ENCODE measurements at places on chromosomes 5 and 9.

DNA sequence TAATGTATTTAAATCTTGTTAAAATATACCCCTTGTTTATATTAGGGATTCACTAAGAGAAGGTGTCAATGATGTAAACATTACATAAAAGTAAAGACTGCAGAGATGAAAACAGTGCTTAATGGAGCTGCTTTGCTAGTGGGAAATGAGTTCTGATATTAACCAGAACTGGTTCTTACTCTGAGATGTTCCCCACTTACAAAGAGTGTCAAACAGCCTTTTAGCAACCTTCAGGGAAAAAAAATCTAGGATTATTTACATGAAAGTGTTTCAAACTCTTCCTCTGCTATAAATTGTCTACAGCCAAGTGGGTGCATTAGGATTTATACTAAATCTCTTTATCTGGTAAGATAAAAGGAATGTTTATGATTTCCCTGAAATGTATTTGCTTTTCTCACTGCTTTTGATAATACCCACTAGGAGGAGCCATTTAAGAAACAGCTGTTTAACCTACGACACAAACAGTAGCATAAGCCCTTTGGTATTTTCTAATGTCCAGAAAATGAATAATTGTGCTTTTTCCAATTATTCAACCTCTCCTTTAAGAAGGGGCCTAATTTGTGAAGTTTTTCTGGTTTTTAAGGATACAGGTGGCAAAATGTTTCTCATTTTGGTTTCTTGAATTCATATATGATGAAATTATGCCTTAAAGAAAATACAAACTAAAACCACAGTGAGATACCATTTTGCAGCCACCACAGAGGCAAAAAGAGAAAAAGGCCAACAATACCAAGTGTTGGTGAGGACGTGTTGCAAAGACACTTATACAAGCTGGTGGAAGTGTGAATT, 186.3 kb downstream of the TLE4 start:
- DNase-seq: no peak

DNA sequence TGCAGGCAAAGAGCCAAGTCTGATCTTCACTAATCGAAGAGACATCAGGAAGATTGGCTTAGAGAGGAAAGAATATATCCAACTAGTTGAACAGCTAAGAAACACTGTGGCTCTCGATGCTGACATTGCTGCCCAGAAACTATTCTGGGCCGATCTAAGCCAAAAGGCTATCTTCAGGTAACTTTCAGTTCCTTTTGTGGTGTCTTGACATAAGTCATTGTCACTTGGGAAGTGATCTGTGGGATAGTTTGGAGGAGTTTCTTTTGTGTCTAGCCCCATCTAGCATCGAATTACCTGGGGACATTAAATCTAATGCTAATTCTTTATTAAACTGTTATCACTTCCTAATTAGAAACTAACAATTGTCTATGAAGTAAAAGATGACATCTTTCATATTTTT, 24.0 kb downstream of the VLDLR start:
- DNase-seq: no peak

DNA sequence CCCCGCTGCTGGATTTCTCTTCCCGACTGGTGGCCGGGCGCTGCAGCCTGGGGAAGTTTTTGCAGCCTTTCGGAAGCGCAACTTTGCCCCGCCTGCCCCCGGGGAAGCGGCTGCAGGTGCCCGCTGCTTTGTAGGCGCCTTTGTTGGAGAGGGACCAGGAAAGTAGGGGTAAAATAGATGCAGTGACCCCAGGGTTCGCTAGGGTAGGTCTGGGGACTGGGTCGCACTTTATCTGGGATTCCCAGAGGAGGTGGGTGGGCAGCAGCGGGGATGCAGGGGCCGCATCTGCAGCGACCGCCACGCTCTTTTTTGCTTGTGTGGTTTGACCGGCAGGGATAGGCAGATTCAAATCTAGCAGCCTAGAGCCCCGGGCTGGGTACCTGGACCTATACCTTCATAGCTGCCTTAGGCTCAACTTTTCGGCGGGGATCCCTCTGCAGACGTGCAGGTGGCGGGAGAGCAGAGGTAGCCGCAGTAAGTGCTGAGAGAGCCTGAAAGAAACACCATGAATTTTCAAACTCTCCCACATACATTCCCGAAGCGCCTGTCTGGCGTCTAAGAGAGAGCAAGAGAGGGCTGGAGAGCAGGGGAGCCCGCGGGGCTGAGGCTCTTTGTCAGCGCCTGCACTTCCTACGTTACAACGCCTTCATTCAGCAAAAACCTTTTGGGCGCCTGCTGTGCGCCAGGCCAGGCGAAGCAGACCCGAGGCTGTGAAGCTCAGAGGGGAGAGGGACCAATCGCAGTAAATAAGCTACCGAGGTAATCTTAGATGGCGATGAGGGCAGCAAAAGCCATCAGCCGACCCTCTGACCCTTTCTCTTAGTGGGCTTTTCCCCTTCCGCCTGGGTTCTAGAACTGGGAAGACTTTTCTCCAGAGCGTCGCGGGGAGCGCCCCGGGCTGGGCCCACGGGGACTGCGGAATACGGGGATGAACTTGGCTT, 642 bp downstream of the SV2C start:
- DNase-seq: peak; percentile 31

GRCh38 chr5:39314591-39314990, 49.7 kb downstream of the C9 start:
- no peak for DNase-seq

DNA sequence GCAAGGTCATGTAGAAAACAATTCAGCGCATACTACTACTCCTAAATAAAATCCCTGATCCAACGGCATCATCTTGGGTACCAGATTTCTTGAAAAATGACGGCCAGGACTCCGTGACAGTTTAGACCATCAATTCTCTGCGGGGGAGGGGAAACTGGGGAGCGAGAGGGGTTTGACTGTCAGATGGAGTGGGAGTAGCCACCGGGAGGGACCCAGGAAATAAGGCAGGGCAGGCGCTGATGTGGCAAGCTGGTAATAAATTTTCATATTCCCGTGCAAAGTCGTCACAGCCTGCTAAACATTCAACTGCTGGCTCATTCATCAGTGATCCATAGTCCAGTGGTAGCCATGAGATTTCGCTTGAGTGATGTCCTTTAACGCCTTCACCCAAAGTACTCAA, 457 bp upstream of the CDH18 start:
- DNase-seq: peak; percentile 22

DNA sequence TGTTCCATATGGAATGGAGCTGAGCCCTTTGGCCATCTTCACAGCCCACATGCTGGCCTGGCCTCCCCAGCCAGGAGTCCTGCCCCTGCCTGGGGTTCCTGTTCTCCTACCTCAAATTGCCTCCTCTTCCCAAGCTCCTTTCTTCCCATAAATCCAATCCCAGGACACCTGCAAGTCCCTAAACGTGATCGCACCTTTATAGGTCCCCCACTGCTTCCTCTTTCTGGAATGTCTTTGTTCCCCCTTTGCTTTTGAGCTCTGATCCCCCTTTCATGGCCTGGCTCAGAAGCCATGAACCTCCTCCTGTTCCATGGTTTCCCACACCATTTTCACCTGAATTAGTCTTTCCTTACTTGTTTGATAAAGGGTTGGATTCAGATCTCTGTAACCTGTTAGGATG, 68.5 kb downstream of the TRPC7 start:
- DNase-seq: no peak

- DNase-seq: no peak
Observed at GRCh38 chr5:54794135-54794975, 191.0 kb downstream of the ESM1 start.

- peak; percentile 82 for DNase-seq
Observed at GRCh38 chr5:104942735-104943134, 1380.1 kb upstream of the NUDT12 start.

GRCh38 chr9:73880101-73880500, 617.0 kb upstream of the RORB start:
- no peak for DNase-seq

DNA sequence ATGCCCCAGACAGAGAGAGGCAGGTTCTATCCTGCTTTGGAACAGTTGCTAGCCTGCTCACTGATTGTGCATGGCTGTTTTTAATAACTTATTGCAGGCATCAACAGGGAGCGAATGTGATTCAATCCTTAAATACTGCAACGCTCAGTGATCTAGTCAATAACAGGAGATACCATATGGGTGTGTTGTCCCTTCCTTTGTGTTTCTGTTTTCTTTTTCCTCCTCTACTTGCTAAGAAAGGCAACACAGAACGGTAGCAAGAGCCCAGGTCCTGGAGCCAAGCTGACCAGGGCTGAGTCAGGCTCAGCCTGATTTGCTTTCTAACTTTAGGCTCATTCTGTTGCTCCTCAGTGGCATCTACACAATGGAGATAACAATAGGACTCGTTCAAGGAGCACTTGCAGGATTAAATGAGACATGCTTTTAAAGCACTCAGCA, 98.6 kb upstream of the EQTN start:
- no peak for DNase-seq

- no peak for DNase-seq
Observed at GRCh38 chr9:133980864-133981588, 11.1 kb downstream of the VAV2 start.

DNA sequence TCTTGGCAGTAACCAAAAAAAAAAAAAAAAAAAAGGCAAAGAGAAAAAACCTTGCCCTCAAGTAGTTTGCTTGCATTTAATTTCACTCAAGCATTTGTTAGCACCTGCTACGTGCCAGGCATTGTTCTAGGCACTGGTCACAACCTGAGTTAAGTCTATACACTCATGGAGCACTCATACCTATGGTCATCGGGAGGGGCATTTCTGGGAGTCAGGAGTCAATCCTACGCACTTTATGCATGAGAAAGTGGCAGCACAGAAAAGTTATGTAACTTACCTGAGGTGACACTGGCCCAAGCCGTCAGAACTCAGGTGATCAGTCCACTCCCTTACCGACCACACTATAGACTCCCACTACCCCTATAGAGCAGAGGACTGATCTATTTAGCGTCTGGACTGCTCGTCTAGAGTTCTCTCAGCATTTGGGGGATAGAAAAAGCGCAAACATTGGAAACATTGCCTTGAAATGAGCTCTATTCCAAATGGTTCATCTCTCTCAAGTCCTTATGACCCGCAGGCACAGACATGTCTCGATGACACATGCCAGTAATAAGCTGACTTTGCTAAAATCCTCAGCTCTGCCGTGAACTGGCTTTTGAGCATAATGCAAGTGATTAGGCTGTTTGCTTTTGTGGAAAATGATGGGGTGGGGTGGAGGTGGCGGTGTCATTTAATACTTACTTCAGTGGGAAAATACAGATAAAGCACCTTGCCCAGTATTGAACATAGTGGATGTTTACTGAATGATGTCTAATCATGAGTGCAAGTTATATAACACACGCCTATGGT, 160.2 kb downstream of the ARHGEF28 start:
- no peak for DNase-seq

DNA sequence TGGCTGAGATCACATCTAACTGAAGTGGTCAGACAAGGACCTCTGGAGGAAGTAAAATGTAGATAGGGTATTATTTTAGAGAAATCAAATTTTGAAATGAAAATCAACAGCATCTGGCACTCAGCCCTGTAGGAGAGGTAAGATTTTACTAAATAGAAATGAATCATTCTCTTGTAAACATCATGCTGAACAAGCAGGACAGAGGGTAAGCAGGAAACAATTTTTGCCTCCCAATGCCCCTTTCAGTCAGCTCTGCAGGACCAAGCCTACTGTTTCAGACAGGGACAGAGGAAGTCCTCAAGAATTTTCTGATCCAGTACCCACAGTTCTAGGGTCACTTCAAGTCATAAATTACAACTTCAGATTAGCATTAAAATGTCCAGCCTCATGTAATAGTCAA, 190.1 kb downstream of the ESM1 start:
- DNase-seq: no peak

DNA sequence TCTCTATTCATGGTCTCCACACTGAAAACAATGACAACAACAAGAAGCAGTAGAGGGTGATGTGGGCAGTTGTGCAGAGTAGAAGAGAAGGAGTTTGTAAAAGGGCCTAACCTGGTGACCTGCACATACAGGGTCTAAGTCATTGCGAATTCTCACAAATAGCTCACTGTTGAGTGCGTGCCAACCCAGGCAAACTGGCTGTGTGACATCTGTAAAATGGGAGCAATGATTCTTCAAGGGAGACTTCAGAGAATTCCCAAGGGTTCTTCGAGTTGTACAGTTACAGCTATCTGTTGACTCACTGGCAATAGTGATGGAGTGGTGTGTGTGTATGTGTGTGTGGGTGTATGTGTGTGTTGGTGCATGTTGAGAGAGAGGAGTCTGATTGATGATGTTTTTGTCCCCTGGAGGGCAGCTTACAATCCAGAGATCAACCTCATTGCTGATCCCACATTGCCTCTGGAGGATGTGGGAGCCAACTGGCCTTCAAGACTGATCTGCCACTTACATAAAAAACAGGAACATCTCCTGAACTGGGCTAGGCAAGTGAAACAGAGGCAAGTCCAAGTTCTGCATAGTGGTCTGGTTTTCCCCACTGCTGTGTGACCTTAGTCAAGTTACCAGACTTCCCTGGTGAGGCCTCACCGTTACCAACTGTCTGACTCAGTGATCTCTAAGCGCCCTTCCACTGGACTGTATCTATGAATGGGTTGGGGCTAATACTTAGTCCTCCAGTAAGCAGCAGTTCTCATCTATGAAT, 3.2 kb downstream of the FAT2 start:
- no peak for DNase-seq

DNA sequence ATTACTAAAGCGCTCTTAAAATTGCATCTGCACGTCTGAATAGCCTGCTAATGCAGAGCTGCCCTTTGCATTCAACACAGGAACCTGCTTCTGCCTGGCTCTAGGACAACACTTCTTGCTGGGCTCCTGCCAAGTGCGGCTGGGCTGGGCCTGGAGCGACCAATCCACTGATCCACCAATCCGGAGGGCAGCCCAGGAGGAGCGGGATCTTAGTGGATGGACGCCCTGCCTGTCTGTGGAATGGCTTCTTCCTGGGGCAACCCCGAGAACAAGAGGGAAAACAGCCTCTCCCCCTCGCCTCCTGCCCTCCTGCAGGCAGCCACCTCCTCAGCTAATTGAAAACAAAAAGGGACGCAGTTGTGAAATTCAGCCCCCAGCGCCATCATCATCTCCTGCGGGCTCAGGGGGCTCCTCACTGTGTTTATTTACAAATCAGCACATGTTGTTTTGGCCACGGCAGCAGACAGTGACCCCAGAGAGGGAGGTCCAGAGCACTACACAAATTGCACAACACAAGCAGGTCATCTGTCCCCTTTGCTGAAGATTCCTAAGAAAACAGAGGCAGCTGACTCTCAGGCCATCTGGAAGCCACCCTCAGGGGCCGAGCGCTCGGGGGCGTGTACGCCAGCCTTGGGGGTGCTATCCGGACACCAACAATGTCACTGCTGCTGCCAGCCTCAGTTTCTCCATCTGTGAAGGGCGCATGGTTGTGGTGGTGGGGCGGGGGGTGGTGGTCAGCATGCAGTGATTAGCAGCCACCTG, 57.3 kb downstream of the GADD45G start:
- peak; percentile 95 for DNase-seq

Measured in SK-N-DZ (cell line).